ENCODE measurements at places on chromosomes 1 and 21.

DNA sequence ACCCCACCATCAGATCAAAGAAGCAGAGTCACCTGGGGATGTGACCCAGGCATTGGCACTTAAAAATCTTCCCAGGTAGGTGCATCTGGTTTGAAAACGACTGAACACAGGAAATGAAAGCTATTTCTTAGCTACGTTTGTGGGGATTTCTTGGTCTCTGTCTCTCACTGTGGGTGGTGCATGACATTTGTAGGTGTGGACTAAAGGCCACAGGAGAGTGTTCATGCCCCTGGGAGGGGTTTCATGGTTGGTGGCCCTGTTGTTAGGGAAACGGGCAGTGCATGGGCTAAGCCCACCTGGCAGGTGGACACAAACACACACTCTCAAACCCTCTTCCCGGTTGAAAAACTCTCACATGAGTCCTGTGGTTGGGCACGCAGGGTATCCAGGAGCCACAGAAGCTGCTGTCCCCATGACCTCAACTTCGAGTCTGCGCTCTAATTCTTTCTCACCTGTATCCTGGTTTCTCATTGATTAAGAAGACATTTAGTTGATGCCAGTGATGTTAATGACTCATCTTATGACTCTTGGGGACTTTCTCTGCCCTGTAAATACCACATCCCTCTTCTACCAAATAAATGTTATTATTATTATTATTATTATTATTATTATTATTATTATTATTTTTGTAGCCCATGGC, 119.4 kb downstream of the MRPS6 start:
- no peak for DNase-seq

GRCh38 chr1:198352975-198353695, 187.3 kb downstream of the ATP6V1G3 start:
- DNase-seq, result no peak

- no peak for DNase-seq
Observed at GRCh38 chr1:160993544-160994193, 27.3 kb downstream of the F11R start.

DNA sequence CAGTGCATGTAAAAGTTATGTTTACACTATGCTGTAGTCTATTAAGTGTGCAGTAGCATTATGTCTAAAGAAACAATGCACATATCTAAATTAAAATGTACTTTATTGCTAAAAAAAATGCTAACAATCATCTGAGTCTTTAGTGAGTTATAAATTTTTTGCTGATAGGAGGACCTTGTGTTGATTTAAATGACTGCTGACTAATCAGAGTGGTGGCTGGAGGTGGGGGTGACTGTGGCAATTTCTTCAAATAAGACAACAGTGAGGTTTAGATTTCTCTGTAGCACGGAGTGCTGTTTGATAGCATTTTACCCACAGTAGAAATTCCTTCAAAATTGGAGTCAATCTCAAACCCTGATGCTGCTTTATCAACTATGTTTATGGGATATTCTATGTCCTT, 37.0 kb downstream of the HS2ST1 start:
- DNase-seq, result no peak

DNA sequence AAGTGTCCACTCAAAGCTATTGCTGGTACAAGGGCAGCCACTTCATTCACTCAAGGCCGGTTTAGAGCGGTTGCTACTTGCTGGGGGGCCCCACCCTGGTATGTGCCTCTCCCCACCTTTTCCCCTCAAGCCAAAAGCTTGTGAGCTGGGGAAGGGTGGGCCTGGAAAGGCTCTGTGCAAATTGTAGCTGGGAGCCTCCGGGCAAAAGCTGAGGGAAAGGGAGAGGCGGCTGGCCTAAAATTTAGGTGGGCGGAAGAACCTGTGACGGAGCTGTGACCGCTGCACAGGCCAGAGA, 306 bp upstream of the SH3D21 start:
- DNase-seq, result peak; percentile 67

GRCh38 chr1:52677076-52677806, 20.9 kb downstream of the COA7 start:
- no peak for DNase-seq

- DNase-seq, result no peak
Observed at GRCh38 chr21:44094832-44095231, 12.4 kb upstream of the PWP2 start.

- DNase-seq, result peak; percentile 61
Observed at GRCh38 chr1:62175568-62176179, 19.0 kb upstream of the L1TD1 start.

- peak; percentile 21 for DNase-seq
Observed at GRCh38 chr1:228073061-228073856, 9.2 kb upstream of the ARF1 start.

- no peak for DNase-seq
Observed at GRCh38 chr1:200428482-200429205, 18.8 kb upstream of the ZNF281 start.

DNA sequence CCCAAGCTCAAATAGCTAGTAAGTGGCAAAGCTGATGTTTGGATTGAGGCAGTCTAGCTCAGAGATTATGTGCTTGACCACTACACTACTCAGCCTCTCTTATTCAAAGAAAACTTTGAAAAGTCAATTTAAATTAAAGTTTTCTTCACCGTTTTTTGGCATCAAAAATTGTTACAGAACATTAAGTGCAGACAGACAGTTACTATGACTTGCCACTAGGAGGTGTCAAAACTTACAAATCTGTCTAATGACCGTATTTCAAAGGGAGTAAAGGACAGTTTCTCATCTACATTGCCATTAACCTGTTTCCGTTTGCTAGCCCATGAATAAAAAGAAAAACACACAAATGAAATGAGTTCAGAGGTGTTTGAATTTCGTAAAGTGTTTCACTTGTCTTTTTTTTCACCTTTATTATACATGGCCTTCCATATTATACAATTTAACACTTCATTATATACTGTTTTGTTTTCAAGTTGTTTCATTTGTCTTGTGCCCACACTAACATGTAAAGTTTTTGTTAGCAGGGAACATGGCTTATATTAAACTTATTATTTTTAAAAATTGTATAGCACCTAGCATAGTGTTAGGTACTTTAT, 57.4 kb upstream of the MTF2 start:
- DNase-seq, result no peak

DNA sequence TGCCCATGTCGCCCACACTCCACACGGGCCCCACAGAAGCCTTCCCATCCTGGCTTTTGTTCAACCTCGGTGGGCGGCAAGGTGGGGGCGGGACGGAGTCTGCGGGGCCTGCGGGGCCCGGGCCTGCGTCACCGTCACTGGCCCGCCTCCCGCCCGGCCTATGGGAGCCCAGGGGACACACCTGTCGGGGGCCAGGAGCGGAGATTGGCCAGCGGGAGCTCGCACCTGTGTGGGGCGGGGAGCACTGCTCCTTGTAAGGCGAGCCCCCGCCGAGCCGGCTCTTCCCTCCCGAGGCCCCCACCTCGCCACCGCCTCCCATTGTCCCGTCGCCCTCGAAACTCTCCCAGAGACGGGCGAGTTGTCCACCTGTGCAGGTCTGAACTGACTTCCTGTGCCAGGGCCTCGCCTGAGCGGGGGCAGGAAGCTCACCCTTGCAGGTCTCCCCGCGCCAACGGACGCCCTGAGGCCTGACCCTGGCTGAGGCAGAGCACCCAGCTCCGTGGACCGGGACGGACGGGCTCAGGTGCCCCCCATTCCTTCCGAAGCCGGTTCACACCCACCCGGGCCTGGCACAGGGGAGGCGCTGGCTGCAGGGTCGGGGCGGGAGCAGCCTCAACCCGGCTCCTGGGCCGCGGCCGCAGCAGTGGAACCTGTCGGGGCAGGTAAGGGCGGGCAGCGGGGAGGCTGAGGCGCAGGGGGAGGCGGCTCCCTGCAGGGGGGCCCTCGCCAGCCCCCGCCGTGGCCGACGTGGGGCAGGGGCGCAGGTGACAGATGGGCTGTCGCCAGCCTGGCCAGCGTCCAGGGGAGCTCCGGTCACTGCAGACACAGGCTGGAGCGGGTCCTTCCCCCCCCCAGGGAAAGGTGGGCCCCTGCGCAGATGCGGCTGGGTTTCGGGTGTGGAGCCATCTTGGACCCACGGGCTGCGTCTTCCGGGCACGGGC, 10.8 kb upstream of the TTLL10 start:
- DNase-seq, result peak; percentile 89

DNA sequence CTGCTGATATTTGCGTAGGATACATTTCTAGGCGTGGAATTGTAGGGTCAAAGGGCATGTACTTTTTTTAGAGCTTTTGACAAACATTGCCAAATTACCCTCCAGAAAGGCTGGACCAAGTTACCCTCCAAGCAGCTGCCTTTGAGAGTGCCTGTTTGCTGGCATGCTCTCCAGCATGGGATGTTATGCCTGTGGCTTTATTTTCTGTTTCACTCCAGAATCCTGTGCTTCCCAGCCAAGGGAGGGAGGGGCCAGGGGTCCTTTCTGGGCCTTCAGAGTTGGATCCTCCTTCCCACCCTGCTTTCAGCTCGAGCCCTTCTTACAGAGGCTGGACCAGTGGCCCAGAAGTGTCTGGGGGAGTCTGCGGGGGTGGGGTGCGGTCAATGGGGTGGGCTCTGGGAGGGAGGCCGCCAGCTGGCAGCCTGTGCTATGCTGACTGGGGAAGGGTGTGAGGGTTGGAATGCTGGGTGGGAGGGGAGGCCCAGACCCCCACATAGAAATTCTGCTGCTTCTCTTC, 81.2 kb downstream of the EPHB2 start:
- DNase-seq, result no peak

DNA sequence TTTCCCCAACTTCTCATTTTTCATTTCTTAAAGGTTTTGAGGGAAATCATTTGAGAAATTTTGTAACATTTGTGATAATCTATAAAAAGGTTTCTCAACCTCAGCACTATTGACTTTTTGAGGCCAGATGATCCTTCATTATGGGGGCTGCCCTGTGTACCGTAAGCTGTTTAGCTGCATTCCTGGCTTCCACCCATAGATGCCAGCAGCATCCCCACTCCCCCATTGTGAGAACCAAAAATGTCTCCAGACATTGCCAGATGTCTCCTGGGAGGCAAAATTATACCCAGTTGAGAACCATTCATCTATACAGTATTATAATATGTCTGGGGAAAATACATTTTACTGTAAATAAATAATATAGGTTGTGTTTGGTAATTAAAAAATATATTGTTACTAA, 146.0 kb downstream of the PBX1 start:
- no peak for DNase-seq

DNA sequence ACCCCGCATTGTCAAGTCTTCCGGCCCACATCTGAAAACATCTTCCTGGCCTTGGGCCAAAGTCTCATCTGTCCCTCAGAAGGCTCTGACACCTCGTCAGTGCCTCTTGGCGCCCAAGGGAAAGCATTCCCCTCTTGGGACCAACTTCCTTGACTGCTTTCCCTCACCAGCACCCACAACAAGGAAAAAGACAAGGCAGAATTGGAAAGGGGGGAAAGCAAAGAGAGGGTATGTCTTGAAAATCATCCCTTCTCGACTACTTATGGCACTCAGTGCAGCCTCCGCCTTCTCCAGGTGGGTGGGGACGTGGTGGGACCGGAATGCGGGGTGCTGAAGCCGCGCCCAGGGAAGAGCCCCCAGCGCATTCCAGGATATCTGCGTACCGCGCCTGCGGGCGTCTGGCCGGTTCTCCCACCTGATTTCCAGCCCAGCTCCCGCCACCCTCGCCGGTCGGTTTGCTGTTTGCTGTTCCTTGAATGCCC, 554 bp upstream of the SLC39A1 start:
- DNase-seq, result peak; percentile 90

DNA sequence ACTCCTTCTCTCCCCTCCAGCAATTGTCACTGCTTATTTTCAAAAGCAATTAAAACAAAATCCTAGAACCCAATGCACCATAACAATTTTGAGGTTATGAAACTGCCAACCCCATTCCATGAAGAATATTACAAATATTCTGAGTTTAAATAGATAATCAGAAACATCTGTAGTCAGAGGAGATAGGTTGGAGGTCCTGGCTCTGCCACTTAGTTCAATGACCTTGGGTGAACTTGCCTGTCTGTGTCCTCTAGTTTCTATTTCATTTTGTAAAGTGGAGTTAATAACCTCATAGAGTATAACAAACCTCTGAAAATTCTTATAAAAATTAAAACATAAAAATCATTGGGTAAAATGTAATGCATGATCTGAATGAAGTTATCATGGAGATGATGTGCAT, 164.6 kb downstream of the KCTD3 start:
- no peak for DNase-seq

- no peak for DNase-seq
Observed at GRCh38 chr1:203823306-203823705, 27.9 kb downstream of the ZBED6 start.

- DNase-seq, result no peak
Observed at GRCh38 chr1:186681121-186681520, 898 bp upstream of the PTGS2 start.
